RKO (cell line): ENCODE measurements at places on chromosomes 2 and 18.

GRCh38 chr2:217916504-217917254 is 86.1 kb downstream of the TNS1 start:
- no peak for DNase-seq

- no peak for DNase-seq
Measured at GRCh38 chr2:240322991-240323390, 112.5 kb upstream of the GPC1 start.

- DNase-seq, result no peak
Measured at GRCh38 chr2:98502556-98503335, 58.1 kb downstream of the INPP4A start.

GRCh38 chr2:40466935-40467572 is 15.2 kb upstream of the SLC8A1 start:
- no peak for DNase-seq
